ENCODE measurements at places on chromosomes 13 and 19.
A peak's percentile ranks its signal among the peaks of the same experiment; 100 is the strongest.

- no peak for DNase-seq
Measured at GRCh38 chr13:111267784-111268183, 52.7 kb upstream of the TEX29 start.

DNA sequence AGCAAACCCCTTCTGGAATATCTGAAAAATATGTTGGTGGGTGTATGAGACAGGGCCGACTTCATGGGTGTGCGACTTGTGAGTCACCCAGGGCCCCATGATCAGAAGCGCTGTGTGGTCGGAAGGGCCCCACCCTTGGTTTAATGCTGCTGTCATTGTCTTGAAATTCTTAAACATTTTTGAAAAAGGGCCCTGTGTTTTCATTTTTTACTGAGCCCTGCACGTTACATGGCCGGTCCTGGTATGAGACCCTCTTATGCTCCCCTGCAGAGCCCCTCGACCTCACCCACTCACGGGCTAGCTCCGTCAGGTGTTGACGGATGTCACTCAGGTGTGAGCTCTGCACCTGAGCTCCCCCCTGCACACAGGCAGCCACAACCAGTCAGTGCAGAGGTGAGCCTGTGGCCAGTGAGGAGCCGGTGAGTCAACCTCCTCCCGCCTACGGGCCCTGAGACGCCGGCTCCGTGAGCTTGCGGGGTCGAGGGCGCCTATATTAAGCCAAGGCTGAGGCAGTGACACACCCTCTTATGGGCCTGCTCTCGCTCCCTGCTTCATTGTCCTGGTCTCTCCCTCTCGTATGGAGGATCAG lies 27.7 kb downstream of the GADD45B start:
- peak; percentile 78 for DNase-seq

GRCh38 chr13:102002287-102002686 lies 399.6 kb downstream of the FGF14 start:
- DNase-seq: no peak

DNA sequence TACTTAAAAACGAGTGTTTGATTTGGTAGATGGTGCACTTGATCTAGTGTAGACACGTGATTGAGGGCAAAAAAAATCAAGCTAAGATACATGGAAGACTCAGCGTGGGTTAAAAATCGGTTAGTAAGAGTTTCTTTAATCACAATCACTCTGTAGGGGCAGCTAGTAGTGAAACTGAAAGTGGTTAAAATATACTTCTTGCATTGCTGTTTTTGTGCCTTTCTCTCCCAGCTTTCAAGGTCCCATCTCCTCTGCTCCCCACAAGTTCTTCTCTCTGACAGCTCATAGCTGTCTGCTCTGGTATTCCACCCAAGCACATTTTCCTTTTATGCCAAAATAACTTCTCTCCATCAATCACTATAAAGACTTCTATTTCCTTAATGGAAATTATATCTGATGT lies 1089.7 kb downstream of the EFNB2 start:
- no peak for DNase-seq

DNA sequence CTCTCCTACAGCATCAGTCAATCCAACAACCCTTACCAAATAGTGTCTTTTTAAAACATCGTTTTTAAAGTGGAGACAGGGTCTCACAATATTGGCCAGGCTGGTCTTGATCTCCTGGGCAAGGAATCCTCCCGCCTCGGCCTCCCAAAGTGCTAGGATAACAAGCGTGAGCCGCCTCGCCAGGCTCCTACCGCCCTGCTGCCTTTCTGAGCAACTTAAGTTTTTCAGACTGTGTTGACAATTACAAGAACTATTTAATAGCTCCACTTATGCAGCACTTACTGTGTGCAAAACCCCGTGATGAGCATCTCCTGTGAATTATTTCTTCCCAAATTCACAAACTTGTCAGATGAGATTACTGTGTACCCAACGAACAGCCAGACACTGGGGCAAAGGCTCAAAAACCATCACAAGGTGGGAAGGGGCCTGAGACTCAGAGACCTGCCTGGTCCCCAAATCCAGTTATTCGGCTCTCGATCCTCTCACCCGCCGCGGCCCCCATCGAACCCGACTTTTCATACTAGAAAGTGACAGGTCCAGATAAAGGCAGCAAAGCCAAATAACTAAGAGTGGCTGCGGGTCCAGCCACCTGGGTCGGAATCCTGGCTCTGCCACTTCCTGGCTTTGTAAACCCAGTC lies 581 bp downstream of the RPL18 start:
- no peak for DNase-seq

- no peak for DNase-seq
Measured at GRCh38 chr13:112818040-112818697, 128.3 kb downstream of the ATP11A start.

- DNase-seq: no peak
Measured at GRCh38 chr13:39602614-39603366, at the start of gene LHFPL6. TSS of gene LHFPL6 (minus strand) at chr13:39603193.

GRCh38 chr13:82739881-82740280 lies 1142.4 kb downstream of the SLITRK1 start:
- DNase-seq: no peak

DNA sequence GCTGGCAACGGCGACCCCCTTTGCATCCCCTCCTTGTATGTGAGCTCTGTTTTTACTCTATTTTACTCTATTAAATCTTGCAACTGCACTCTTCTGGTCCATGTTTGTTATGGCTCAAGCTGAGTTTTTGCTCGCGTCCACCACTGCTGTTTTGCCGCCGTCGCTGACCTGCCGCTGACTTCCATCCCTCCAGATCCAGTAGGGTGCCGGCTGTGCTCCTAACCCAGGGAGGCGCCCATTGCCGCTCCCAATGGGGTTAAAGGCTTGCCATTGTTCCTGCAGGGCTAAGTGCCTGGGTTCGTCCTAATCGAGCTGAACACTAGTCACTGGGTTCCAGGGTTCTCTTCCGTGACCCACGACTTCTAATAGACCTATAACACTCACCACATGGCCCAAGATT lies 2704.4 kb downstream of the PCDH9 start:
- DNase-seq: no peak
